Stimulated activated CD4-positive, alpha-beta T cell treated with anti-CD3 and anti-CD28 coated beads, TNF-alpha, amount 100 ng/mL, for 4 hours (primary cell): ENCODE measurements at places on chromosomes 1 and 21.
A peak's percentile ranks its signal among the peaks of the same experiment; 100 is the strongest.

DNA sequence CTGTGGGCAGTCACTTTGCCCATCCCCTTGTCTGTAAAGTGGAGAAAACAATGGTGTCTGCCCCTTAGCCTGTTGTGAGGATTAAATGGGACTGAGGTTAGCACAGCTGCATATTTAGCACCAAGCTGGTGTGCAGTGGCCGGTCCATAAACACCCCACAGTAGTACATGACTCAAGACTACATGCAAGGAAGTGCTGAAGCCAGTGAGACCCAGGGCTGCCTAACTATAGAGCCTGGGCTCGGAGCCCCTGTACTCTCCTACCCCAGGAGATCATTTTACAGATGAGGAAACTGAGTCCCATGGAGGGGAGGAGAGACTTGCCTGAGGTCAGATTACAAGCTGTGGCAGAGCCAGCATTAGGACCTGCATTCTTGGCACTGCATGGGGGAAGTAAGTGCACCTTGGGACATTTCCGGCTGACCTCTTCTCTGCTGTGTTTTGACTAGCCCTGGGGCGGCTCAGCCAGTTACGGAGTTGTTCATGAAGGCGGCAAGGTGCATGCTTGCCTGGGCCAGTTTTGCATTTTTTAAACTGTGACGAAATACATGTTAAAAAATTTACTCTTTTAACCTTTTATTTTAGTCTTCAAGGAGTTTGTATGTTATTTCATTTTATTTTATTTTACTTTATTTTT lies 3.2 kb downstream of the SERINC2 start:
- no peak for DNase-seq

DNA sequence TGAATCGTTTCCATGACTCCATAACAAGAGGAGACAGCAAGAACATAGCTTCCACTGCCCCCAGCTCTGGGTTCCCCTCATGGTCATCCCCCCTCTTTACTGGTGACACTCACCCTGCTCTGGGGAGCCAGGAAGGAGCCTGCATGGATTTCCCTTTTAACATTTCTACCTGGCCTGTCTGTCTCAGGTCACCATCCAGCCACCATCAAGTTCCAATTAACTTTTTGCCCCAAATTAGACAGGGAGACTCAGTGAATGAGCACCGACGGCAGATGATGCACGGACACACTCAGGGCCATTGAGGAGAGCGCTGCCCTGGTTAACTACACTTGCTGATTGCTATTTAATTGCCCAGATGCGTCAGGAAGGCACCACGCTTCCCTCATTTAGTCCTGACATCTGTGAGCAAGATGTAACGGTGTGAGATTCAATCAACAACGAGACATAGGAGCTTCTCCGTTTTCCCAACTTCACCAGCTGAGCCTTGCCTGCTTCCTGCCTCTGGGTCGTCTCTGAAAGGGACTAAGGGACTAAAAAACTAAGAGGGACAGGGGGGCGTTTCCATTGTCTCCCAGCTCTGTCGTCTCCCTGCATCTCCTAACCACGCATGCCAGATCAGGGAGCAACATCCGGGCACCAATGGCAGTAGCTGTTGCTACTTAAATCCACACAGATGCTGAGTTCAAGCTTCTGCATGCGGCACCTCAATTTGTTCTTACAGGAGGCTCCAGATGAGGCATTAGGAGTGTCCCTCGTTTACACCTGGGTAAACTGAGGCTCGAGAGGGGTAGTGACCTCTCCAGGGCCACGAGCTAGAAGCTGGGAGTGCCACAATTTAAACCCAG lies 426.7 kb downstream of the NPHP4 start:
- DNase-seq: no peak

GRCh38 chr1:247118946-247119446 lies 14.8 kb upstream of the ZNF669 start:
- DNase-seq: no peak

DNA sequence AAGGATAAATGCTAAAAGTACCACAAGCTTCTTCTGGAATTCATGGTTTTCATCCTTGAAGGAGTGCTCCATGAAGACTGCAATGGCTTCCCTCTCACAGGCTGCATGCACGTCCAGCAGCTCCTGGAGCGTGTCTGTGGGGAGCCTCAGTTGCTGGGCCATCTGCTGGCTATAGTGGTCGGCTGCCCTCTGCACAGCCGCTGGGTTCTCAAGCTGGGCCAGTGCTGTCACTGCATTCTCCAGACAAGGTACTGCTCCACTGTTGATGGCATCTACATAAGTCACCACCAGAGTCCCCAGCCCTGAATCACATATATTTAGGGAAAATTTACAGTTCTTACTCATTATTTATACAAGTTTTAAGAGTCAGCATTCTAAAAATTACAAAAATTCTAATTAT lies 8.7 kb downstream of the GBP4 start:
- DNase-seq: no peak

DNA sequence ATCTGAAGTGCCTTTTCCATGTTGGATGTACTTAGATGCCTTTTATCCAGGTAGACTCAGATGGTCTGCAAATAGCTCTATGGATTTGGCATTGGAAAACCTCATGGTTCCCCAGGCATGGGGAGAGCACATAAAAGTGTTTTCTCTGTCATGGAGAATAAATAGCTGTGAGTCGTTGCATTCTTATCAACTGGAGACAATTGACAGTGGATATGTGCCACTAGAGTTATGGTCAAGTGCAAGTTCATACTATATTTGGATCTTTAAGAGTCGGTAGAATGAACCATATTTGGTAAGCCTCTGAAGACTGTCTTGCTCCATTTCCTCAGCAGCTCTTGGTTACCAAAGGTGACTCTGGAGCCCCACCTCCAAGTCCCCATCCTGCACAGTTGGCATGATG lies 83.7 kb downstream of the ROR1 start:
- no peak for DNase-seq

DNA sequence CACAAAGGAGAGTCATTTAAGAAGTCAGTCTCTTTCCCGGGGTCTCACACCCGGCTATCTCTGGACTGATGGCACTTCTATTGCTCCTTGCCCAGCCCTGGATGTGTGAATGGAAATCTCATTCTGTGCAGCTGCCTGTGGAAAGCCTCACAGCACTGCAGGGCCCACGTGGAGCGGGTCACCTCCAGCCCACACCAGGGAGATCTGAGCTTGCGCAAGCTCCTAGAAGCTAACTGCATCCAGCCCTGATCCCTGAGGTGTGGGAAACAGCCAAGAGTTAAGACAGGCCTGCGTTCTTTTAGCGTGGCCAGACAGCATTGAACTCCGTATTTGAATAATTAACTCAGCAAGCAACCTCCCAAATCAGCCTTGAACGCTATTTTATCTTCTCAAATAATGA lies 150.5 kb downstream of the LRIG2 start:
- DNase-seq: no peak

DNA sequence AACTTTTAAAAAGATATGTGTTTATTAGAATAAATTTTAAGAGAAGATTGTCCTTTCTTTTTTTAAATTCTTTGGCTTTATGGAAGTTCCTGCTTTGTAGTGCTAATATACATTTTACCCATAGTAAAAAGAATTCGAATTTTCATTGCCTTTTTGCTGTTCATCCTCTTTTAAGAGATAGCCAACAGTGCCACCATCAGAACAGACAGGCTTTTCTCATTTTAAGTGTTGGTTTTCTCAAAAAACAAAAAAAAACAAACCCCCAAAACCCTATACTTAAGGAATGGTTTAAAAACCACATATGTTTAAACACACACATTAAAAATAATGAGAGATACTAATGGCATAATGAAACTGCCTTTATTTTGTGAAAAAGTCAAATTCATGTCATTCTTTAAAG lies 118.8 kb downstream of the NEK7 start:
- no peak for DNase-seq

DNA sequence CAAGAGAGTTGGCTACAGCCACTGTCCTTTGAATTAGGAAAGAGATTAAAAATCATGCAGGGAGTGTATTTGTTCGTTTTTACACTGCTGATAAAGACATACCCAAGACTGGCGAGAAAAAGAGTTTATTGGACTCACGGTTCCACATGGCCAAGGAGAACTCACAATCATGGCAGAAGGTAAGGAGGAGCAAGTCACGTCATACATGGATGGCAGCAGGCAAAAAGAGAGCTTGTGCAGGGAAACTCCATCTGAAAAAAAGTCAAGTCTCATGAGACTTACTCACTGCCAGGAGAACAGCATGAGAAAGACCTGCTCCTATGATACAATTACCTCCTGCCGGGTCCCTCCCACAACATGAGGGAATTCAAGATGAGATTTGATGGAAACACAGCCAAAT lies 1595.2 kb downstream of the KCNT2 start:
- DNase-seq: no peak

GRCh38 chr1:31745096-31745945 lies 18.8 kb downstream of the ADGRB2 start:
- DNase-seq: no peak

DNA sequence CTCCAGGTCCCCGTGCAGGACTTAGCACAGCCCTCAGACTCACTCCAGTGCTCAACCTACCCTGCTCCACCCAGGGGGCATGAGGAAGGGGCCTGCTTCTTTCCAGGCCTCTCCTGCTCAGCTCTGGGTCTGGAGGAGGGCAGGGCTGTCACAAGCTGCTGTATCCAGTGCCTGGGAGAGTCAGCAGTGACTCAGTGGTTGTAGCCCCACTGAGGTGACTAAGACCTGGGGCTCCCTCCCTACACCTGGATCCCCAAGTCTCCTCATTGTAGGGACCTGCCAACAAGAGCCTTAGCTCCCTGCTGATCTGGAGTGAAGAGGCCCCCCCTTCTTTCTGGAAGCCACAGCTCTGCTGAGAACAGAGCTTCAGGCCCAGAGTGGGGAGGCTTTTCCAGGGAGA lies 36.1 kb upstream of the FAM131C start:
- no peak for DNase-seq

- no peak for DNase-seq
Measured at GRCh38 chr1:156221986-156222692, 9.3 kb downstream of the PMF1 start.

GRCh38 chr21:39840373-39841097 lies 26.7 kb upstream of the PCP4 start:
- no peak for DNase-seq

DNA sequence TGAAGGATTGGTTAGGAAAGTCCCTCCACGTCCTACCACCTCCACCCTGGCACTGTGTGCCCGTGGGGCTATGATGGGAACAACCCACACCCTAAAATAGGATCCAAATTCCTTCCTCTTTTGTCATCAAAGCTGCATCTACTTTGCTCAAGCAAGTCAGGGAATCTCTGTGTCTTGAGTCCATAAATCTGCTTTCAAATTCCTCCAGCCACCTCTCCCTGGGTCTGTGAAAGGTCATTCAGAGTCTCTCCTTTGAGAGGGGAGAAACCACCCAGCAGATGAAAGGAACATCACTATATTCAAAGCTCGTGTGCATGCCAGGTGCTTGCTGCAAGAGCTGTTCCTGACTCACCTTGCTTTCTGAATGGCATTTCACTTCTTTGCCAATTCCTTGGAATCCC lies 243.6 kb downstream of the TM2D1 start:
- DNase-seq: no peak

DNA sequence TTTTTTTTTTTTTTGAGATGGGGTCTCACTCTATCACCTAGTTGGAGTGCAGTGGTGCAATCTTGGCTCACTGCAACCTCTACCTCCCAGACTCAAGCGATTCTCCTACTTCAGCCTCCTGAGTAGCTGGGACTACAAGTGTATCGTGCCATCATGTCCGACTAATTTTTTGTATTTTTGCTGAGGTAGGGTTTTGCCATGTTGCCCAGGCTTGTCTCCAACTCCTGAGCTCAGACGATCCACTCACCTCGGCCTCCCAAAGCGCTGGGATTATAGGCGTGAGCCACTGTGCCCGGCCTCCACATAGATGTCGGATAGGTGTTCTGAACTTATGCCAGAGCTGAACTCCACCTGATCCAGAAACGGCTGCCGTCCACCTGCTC lies 21.1 kb downstream of the PLEKHM2 start:
- no peak for DNase-seq

DNA sequence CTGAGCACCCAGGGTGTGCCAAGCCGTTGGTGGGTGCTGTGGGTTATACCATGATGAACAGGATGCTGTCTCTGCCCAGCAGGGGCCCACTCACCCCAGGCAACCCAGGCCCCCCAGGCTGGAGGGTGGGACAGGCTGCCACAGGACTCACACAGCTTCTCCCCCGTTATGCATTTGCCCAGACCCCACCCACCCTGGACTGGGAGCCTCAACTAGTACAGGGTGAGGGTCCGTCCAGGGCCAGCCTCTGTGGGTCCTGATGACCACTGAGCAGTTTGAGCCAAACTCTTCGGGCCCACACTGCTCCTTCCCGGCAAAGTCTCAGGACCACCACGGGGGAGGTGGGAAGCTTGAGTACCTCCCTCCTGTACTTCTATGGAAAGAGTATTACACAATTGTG lies 3.8 kb upstream of the PRELP start:
- no peak for DNase-seq

- DNase-seq: no peak
Measured at GRCh38 chr1:184002071-184002470, 35.5 kb downstream of the COLGALT2 start.

GRCh38 chr1:65177457-65177856 lies 29.5 kb downstream of the AK4 start:
- no peak for DNase-seq

DNA sequence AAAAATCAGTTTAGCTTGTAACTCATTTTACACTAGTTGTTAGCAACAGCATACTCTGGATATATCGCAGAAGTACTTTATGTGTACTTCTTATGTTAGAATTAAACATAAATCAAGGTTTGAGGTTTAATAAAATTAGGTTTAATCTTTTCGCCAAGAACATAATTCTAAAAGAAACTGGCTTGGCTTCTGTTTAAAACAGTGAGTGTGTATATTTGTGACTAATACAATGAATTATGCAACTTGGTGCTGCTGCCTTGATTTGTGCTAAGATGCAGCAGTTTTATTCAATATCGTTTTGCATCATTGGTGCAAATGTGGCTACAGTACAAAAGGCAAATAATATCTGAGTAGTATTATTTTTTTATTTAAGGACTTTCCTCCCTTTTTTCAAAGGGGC lies 44.8 kb downstream of the USP25 start:
- DNase-seq: no peak

DNA sequence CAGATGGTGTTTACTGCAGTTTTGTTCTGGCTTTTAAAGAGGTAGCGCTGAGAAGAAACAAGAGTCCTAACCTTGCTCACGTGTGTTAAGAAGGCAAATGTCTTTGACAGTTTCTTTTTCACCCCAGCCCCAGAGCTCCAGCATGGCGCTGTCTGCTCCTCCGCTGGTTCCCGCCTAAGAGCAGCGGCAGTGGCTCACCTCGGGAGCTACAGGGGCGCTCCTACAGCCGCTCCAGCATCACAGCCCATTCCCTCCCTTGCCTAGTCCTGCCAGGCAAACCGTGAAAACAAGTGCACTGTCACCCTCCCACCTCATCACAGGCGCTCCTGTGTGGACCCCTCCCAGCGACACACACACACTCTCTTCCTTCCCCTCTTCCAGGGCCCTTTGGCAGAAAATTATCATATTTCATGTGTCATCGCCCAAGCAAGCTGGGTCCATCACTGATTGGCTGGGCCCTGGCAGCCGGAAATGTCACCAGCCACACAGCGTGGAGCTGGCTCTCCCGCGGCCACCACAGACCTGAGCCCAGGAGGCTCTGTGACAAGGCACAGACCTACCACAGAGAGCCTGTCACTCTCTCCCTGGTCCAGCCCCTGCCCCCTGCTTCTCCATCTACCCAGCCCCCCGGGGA lies 1.2 kb upstream of the HIVEP3 start:
- peak; percentile 54 for DNase-seq
